Right kidney (tissue), 9 donors: ENCODE measurements at places on chromosomes 12 and 14.

DNA sequence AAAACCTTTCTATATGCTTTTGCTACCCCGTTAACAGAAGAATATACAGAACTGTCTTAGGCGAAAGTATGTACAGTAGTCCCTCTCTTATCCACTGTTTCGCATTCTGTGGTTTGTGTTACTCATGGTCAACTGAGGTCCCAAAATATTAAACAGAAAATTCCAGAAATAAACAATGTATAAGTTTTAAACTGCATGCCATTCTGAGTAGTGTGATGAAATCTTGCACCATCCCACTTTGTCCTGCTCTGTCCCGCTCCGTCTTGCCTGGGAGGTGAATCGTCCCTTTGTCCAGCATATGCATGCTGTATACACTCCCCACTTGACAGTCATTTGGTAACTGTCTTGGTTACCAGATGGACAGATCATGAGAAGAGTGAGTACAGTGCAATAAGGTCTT lies 70.1 kb upstream of the STRN3 start:
- DNase-seq = no peak

- no peak for DNase-seq
Observed at GRCh38 chr12:122985338-122986257, 5.1 kb downstream of the ARL6IP4 start.

- DNase-seq = no peak
Observed at GRCh38 chr12:109888179-109889020, 8.1 kb upstream of the GLTP start.

- no peak for DNase-seq
Observed at GRCh38 chr14:20782280-20782890, 1.3 kb downstream of the RNASE6 start.

- no peak for DNase-seq
Observed at GRCh38 chr12:124100572-124101178, 127.7 kb downstream of the ZNF664 start.

DNA sequence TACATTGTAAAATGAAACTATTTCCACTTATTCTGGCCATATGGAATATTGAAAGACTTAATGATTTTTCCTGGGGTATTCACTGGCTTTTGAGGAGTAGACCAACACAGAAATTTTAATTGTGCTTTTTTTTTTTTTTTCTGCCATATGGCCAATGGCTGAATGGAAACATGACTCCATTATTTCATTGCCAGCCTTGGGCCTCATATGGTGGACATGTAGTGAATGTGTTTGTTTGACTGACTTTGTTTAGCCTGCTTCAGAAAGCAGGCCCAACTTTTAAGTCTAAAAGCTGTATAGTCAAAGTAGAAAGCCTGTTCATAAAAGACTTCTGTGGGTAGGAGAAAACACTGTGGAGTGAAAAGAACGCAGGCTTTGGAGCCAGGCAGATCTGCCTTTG lies 2.4 kb downstream of the GNG2 start:
- DNase-seq = no peak

DNA sequence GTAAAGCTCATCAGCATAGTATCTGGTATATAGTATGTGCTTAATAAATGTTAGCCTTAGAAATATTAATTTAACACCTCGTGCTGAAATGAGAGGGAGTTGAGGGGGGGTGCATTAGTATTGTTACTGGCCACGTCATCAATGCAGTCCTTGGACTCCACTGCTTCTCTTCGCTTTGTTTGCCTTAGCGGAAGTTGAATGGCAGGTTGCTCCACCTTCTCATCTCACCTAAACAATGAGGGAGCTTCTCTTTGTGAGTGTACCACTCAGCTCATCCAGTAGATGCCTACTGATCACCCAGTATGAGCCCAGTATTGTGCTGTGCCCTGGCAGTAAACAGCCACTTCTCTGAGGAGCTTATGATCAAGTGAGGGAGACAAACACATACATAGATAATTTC lies 4.5 kb downstream of the TMEM117 start:
- DNase-seq = no peak

DNA sequence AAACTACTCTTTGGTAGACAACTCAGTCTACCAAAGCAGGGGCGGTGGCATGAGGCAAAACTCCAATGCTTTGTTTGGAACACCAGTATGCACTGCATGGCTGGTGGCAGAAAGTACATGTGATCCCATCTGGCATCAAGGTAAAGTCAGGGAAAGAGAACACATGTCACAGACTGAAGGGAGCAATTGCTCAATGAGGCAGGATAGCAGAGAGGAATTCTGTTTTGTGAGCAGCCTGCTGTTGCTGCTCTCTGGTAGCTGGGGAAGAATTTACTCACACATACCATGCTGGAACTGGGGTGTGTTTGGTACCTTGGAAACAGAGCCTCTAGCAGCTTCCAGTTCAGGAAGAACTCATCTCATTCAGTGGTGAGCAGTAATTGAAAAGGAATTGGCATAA lies 84.8 kb downstream of the HELB start:
- no peak for DNase-seq

GRCh38 chr14:38394767-38395166 lies 138.9 kb upstream of the CLEC14A start:
- no peak for DNase-seq

GRCh38 chr12:22656831-22657230 lies 31.9 kb downstream of the ETNK1 start:
- DNase-seq = no peak

GRCh38 chr12:121770813-121771625 lies 22.5 kb downstream of the RHOF start:
- DNase-seq = peak; percentile 48

DNA sequence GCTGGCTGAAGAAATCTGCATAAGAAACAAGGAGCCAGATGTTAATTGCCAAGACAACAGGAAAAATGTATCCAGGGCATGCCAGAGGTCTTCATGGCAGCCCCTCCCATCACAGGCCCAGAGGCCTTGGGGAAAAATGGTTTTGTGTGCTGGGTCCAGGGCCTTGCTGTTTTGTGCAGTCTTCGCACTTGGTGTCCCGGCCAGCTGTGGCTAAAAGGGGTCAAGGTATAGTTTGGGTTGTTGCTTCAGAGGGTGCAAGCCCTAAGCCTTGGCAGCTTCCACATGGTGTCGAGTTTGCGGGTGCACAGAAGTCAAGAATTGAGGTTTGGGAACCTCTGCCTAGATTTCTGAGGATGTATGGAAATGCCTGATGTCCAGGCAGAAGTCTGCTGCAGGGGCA lies 29.9 kb upstream of the CNTN1 start:
- no peak for DNase-seq

DNA sequence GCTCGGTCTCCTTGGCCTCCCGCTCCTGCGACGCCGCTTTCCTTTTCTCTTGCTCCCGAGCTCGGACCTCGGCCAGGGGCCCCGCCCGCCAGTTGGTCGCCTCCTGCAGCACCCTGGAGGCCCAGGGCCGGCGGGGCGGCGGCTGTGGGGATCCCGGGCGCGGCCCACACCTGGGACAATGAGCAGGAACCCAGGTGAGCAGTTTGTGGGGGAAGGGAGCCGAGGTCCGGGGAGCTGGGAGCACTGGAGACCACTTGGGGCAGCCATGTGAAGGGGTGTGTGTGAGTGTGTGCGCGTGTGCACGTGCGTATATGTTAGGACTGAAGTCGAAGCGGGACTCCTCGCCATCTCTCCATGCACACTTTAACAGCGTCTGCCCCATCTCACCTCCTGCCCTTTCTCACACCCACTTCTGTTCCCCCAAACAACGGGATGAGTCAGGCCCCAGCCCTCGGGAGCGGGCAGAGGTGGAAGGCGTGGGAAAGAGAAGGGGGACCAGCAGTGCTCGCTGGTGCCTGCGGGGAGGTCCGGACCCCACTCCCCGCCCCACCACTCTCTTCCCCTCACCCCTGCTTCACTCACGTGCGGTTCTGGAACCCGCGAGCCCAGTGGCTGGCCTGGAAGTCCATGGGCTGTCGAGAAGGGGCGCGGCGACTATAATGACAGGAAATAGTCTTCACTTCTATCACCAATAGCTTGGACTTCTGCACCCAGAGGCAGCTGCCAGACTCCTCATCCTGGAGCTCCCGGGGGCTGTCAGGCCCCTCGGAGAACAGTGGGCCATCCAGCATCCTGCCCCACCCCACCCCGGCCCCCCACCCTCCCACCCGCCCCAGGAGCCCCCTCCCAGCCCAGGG lies 450 bp downstream of the DDN start:
- DNase-seq = peak; percentile 68

- DNase-seq = no peak
Observed at GRCh38 chr12:84508851-84509260, 403.7 kb downstream of the SLC6A15 start.

DNA sequence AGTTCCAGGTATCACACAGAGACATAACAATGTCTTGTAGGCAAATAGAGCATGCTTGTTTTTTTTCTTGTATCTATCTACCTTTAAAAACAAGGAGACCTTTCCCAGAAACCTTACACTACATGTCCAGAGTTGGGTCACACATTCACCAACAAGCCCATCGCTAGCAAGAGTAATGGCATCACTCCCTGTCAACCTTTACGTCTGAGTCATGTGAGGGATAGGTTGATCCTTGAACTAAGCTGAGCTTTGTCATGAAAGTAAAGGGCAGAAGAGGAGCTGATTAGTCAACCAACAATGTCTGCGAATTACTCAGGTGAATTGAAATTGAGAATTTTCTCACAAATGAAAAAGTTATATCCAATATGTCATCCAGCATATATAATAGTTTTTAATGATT lies 219.4 kb downstream of the CNTN1 start:
- no peak for DNase-seq

GRCh38 chr12:25072906-25073650 lies 121.9 kb downstream of the DNAI7 start:
- DNase-seq = no peak

- no peak for DNase-seq
Observed at GRCh38 chr12:65648461-65648860, 175.8 kb upstream of the HMGA2 start.

DNA sequence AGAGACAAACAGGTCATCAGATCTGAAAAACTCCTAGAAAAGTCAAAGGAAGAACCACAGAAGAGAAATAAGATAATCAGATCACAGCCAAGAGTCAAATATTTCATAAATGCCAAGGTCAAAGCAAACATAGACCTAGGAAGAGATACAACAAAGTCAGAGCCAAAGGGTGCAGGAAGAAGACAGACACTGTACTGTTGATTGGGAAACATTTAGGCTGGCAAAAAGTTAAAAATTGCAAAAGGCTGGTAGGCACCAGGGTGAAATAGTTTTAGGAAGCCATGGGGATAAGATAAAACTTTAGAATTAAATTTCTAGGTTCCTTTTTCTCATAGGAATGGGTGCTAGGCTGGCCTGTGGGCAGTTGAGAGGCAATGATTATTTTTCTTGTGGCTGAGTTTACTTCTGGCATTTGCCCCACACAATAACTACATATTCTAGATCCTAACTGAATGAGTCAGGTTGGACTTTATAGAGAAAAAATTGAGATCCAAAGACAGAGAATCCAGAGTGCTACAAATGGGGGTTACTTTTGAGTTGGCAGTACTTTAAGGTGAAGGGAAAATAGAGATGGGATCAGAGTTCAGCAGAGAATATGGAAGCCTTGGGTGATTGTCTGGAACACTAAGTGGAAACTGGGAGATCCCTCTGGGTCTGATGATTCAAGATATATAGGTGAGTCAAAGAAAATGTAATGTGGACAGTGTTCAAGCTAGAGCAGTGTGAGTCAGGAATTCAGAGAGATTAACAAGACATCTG lies 215.5 kb downstream of the C12orf50 start:
- DNase-seq = no peak

GRCh38 chr12:121331248-121331647 lies 21.0 kb downstream of the ANAPC5 start:
- DNase-seq = no peak

- DNase-seq = no peak
Observed at GRCh38 chr12:130079279-130079678, 83.0 kb upstream of the FZD10 start.

GRCh38 chr14:101183376-101184103 lies 280.0 kb upstream of the RTL1 start:
- DNase-seq = peak; percentile 72

GRCh38 chr12:109734219-109735000 lies 20.8 kb downstream of the FAM222A start:
- DNase-seq = no peak

- no peak for DNase-seq
Observed at GRCh38 chr12:109203480-109203879, 87.1 kb downstream of the ACACB start.

DNA sequence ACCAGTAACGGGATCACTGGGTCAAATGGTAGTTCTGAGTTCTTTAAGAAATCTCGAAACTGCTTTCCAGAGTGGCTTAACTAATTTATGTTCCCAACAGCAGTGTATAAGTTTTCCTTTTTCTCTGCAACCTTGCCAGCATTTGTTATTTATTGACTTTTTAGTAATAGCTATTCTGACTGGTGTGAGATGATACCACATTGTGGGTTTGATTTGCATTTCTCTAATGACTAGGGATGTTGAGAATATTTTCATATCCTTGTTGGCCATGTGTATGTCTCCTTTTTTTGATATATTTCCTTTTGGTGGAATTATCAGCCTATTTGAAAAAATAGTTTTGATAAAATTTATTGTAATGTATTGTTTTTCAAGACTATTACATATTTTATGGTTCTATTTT lies 701.2 kb upstream of the FBXO33 start:
- no peak for DNase-seq

- DNase-seq = no peak
Observed at GRCh38 chr12:49288412-49288853, 6.5 kb upstream of the PRPH start.

GRCh38 chr14:36975834-36976233 lies 196.6 kb downstream of the SLC25A21 start:
- no peak for DNase-seq

DNA sequence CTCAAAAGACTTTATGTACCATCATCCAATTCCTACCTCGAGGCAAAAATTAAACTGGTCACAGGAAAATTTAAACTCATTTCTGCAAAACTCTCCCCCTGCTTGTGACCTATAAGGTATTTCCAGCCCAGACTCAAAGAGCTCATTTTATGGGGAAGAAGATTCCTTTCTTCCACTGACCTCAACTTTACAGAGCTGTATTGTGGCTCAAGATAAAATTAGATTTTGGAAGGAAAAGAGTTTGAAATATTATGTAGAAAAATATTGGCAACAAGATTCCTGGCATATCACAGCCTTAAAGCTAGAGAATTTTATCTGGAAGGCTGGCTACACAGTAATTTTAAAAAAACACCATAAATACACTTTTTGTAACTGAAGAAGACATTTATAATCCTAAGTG lies 91.7 kb downstream of the STXBP6 start:
- no peak for DNase-seq

- no peak for DNase-seq
Observed at GRCh38 chr12:10941916-10942607, 3.0 kb upstream of the TAS2R14 start.
